GM03348 (cell line): ENCODE measurements at places on chromosomes 2 and 18.

- DNase-seq = no peak
These were observed 134.6 kb downstream of the TMEFF2 start for GRCh38 chr2:192060161-192060560.

DNA sequence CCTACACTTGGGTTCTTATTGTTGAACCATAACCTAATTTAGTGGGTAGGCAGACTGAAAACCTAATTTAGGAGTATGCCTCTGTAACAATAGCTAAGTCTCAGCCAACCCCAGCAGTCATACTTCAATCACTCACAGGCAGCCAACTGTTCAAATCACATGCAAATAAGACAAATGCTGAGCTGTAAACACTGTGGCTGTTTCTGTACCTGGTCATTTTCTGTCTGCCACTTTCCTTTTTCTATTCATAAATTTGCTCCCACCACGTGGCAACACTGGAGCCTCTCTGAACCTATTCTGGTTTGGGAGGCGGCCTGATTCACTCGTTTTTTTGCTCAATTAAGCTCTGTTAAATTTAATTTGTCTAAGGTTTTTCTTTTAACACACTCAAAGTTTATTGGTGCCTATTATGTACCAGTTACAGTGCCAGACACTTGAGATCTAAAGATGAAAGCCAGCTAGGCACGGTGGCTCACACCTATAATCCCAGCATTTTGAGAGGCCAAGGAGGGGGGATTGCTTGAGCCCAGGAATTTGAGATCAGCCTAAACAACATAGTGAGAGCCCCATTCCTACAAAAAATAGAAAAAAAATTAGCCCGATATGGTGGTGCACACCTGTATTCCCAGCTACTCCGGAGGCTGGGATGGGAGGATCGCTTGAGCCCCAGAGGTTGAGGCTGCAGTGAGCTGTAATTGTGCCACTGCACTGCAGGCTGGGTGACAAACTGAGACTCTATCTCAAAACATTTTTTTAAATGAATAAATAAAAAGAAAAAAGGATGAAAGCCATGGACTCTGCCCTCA lies 41.1 kb downstream of the THNSL2 start:
- no peak for DNase-seq

DNA sequence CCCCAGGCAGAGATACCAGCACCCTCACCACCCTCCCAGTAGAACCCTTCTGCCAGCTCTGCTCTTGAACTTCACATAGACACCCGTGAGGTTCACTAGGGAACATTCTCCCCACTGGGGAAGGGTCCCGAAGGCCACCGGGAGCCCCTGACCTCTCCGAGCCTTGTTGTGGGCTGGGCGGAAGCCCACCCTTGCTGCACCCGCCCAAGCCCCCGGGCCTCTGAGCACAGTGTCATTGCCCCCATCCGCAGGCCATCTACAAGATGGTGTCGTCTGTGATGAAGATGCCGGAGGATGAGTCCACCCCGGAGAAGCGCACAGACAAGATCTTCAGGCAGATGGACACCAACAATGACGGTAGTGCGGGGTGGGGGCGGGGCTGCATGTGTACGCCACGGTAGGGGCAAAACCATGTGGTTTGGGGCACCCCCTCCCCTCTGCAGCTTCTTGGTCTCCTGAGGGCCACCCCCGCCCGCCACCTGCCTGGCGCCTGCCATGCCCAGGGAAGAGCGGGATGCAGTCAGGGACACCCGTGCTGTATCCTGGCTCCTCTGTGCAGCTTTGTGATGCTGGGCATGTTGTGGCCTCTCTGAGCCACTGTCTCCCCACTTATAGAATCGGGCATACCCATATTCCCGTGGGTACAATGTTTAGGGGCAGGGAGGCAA lies 25.3 kb downstream of the ODC1 start:
- no peak for DNase-seq

DNA sequence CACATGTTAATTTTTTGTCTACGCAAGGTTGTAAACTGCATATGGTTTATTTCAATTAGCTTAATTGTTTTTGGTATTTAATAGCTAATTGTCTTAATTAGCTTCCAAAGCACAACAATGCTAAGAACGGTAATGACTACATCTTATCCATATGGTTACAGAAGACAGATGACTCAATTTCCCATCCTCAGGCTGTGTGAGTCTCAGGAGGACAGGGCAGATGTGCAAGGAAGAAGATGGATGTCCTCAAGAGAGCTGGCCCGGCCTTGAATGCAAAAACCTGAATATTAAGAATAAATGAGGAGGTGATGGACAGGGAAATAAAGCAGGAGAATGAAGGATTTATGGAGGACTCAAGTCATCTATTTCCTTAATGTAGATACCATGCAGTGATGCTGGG lies 31.4 kb downstream of the SLC4A3 start:
- DNase-seq = no peak

GRCh38 chr2:18910843-18911242 lies 321.5 kb upstream of the NT5C1B start:
- DNase-seq = peak; percentile 79

DNA sequence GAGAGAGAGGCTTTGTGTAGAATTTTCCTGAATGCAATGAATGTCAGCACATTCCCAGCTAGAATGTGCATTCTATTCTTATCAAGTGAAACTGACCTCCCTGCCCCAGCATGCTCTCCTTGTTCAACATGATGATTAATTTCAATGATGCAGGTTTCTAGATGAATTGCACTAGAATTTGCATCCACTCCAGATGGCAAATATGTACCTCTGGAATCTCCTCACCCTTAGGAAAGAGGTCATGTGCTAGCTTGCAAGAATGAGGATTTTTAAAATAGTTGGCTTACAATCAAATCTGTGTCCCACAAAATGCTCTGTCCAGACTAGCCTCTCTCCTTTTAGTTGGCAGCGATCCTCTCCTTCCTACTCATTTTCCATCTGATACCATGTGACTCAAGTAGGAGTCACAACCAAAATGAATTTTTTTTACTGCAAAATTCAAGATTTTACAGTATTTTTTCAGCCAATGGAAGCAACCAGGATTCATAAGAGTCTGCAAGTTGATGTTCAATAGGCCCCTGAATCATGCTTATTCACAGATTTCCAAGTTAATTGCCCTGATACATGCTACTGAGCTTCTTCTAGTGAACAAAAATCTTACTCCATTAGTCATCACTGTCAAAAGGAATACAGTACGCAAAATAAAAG lies 21.0 kb upstream of the STAT4 start:
- peak; percentile 75 for DNase-seq

DNA sequence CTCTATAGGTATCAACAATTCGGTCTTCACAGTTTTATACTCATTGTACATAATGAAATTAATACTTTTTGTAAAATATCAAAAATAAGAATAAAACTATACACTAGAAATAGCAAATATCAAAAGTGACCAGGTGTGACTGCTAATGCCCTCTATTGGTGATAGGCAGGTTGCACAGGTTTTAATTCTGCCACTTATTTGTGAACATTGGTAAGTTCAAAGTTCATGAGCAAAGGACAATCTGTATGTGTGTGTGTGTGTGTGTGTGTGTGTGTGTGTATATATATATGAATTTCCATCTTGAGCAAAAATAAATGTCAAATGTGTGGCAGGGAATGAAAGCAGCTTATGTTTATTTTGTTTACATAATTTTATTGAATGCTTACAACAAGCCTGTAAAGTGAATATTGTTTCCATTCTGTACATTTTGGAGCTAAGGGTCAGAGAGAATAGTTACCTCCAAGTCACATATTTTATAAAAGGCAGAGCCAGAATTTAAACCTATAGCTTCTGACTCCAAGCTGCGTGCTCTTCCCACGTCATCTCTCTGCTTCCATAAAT lies 537.4 kb downstream of the CPS1 start:
- no peak for DNase-seq

DNA sequence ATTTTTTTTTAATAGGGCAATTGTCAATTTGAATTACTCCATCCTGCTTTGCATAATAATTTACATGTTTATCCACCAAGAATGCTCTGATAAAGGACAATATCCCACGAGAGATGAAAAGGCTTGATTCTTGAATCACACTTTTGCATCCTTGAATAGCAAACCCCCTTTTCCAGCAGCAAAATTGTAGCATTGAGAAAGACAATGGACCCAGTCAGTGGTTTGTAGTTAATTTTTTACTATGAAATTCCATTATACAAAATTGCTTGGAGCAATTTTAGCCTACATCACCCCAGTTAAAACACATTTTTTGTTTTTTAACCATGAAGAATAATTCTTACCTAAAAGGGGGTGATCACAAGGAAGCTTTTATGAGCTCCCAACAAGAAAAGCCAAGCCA lies 255.1 kb downstream of the RND3 start:
- DNase-seq = no peak

- DNase-seq = peak; percentile 76
These were observed 1.4 kb downstream of the RNF138 start for GRCh38 chr18:32093102-32093511.

- DNase-seq = no peak
These were observed 76.3 kb upstream of the GALNT5 start for GRCh38 chr2:157181234-157181633.

- no peak for DNase-seq
These were observed 4.4 kb downstream of the LYPD6B start for GRCh38 chr2:149042881-149043280.

GRCh38 chr2:112910219-112910618 lies 746 bp upstream of the IL37 start:
- DNase-seq = no peak

DNA sequence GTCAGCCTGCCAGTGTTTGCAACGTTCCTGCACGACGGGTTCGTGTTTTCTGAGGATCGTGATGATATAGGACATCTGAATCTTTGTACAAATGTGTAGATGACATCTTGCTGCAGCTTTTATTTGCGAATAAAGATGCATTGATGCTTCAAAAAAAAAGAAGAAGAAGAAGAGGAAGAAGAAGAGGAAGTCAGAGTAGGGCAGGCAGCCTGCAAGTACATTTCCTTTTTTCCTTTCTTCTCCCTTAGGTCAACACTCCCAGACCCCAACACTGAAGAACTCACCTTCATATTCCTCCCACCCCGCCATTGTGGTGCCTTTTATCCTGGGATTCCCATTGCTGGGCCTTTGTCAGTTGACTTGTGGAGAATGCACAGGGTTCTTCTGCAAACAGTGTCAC lies 91.5 kb downstream of the FHOD3 start:
- DNase-seq = no peak

DNA sequence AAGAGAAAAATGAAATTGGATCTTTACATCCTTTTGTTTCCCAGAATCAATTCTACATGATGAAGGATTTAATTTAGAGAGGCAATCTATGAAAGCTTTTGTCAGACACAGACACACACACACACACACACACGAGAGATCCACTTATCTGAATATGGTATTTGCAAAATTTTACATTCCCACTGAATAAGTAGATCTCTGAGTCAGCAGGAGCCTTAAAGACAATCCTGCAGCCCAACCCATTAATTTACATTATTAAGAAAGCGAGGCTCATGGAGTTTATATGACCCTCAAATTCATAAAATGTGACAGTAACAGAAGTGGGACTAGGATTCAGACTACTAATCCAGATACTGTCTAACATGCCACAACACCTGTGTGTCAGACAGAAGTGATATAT lies 404.4 kb downstream of the NRXN1 start:
- no peak for DNase-seq

- DNase-seq = no peak
These were observed 68.8 kb downstream of the ITGA4 start for GRCh38 chr2:181526014-181526413.

GRCh38 chr2:240993446-240994170 lies 4.8 kb upstream of the SNED1 start:
- DNase-seq = no peak

- DNase-seq = no peak
These were observed 6.1 kb downstream of the CTDSP1 start for GRCh38 chr2:218405746-218406208.

DNA sequence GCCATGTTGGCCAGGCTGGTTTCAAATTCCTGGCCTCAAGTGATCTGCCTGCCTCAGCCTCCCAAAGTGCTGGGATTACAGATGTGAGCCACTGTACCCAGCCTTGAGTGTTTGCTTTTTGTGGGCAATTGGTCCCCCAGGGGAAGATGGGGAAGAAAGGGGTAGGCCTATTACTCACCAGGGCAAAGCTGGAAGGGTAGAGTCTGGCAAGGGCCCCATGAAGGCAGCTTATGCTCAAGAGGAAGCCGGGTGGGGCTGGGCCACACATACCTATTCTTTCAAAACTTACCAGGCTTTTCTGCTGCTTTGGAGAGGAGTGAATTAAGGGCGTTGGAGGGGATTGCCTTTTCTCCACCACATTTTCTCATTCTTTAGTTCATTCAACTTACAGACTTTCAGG lies 24.5 kb upstream of the CD28 start:
- DNase-seq = no peak

DNA sequence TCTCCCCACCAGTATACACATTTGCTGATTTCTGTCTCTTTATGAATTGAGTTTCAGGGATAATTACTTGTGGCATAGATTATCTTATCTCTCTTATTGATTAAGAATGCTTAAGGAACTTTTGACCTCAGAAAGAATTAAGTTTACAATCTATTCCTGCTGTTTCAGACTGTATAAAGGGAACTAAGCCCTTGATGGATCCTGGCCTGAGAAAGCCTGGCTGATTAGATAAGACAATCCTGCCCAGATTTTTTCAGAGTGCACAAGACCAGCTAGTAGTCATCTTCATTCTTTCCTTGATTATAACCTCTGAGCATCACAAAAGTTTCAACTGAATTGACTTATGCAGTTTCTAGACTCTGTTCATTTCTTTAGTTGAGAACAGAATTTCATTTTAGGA lies 22.7 kb upstream of the TFPI start:
- DNase-seq = no peak

DNA sequence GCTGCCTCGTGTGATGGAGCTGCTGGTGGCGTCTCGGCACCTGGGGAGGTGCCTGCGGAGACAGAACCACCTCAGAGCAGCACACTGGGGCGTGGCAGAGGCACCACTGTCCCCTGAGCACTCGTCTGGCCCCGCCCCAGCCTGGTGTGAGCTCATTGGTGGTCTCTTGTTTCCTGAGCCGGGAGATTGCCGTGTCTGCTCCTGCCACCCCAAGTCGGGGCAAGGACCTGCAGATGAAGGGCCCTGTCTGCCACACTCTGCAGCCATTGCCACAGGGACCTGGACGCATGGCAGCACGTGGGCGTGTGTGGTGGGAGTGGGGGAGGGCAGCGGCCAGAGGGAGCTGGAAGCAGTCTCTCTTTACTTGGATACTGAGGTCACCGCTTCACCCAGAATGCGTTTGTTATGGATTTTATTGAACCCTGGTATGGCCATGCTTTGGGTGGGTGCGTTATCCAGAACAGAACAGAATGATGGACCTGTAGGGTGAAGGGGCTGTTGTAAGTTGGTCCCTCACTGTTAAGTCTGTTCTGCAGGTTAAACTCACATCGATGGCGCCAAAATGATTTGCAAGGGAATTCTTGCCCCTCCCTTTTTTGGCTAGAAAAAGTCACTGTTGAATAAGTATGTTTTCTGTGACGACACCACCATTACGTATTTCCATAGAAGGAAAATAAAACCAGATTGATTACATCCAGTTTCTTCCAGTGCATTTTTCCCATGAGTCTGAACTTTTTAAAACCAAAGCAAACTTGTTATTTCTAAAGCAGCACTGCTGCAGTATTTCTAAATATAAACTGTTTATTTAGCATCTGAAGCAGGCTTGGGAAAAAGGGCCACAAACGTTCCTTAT lies 92.0 kb downstream of the USP40 start:
- DNase-seq = no peak
